T-helper 1 cell (primary cell): ENCODE measurements at places on chromosomes 7 and 10.

DNA sequence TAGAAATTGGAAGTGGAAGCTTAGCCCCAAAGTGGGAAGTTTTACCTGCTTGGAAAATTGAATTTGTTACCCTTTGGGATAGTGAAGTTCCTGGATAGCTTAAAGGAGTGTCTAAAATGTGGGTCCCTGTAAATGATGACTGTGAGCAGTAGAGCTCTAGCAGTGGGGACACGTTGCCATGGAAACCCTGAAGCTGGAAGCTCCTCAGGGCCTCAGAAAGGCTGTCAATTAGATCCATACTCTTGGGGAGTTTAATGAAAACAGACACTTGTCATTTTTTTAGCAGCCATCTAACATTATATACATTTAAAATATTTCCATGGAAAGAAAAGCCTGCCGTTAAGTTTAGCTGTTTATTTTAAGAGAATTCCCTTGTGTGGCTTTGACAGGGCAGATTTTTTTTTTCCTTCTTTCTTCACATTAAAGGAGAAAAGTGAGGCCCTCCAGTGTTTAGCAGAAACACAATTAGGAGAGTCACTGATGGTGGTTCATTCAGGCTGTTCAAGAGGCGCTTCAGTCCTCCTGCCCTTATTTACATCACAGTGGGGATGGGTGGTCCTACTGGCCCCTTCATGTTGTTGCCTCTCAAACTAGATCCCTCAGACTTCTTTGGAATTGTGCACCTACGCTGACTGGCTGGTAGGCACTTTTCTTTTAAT is 518.4 kb downstream of the CCSER2 start:
- no peak for DNase-seq

DNA sequence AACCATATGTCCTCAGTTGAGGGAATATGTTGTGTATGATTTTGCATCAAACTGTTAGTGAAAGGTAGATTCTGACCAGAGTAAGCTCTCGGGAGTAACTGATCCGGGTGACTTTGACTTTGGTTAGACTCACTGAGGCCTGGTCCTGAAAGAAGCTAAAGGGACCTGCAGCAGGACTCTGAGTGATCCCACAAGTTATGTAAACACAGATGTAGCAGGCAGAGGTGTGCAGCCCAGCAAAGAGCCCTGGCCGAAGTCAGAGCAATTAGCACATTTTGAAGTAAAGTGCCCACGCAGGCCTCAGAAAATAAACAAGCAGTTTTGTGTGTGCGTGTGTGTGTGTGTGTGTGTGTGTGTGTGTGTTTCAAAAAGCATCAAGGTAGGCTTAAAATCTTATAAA is 245.6 kb upstream of the FERD3L start:
- no peak for DNase-seq

- DNase-seq = no peak
These were observed 77.4 kb upstream of the RET start for GRCh38 chr10:42999385-43000020.

DNA sequence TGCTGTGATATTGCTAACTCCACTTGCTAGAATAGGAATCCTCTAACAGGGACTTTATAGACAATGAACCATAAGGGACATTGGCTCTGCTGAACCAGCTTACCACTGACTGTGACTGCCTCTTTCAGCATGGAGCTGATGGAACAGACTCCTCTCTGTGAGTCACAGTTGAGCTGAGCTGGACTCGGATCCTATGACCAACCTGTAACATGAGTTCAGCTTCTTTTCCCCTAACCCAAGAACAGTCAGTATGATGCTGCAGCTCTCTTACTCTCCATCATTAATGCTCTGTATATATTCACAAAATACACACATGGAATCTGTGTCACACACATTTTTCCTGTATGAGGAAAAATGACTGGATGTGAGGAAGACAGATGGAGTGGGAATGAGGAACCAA is 177.9 kb upstream of the BET1 start:
- DNase-seq = no peak

DNA sequence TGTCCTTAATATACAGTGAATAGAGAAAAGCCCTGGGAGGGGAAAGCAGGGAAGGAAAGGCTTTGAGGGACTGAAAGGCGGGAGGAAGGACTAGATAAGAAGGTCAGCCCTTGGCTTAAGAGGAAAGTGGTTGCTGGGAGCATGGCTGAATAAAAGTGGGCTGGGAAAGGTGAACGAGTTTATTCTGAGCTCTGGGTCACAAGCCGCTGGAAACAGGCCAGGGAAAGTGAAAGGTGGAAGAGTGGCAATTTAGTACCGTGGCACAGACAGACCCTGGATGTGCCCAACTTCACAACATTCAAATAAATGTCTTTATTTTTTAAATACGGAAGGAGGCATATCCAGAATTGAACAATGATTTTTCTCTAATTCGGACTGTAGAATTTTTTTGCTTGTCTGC is 39.7 kb downstream of the TAC1 start:
- DNase-seq = no peak

GRCh38 chr10:20013991-20014750 is 197.9 kb downstream of the PLXDC2 start:
- DNase-seq = no peak

DNA sequence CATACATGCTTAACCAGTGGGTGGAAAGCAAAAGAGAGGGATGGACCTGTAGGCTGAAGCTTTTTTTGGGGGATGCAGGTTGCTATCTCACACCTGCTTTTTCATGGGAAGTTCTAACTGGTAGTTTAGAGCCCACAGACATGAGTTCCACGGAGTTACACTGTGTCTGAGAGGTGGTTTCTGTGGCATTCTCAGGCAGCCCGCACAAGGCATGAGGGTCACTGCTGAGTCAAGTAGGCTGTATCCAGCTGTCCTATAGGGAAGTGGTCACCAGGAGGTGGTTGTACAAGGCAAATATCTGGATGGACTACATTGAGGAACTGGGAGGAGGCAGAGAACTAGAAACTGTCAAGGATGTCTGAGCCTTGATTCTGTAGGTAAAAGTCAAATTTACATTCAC is 351.0 kb upstream of the POM121L12 start:
- DNase-seq = no peak

GRCh38 chr7:1318661-1319060 is 86.0 kb downstream of the UNCX start:
- no peak for DNase-seq

DNA sequence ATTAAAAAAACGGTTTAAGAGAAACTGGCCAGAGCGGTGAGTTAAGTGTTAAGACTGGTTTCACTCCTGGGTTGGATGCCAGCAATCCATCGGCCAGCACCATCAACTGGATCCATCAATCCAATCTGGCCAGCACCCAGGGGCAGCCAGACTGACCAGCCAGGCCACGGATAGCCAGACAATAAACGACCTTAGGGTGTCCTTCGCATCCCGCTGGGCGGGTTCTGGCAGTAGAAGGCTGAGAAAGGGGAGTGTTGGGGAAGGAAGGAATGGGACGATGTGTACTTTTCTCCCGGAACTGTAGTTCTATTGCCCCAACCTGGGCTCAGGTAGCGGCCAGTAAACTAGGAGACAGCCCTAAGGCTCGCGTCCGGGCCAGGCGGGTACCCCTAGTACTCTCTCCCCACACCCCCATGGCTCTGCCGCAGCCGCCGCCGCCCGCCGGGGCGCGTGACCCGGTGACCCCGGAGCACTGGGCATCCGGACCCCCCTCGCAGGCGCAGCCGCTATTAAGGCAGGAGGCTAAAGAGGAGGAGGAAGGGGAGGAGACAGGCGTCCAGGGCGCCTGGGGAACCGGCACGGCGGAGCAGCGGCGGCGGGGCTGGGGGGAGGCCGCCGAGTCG is at the start of gene CASD1:
Gene CASD1 (plus strand): TSS at position 546 of the 623 bp plus-strand sequence. CDS start 276 bp downstream, outside the sequence.
- peak; percentile 48 for DNase-seq

DNA sequence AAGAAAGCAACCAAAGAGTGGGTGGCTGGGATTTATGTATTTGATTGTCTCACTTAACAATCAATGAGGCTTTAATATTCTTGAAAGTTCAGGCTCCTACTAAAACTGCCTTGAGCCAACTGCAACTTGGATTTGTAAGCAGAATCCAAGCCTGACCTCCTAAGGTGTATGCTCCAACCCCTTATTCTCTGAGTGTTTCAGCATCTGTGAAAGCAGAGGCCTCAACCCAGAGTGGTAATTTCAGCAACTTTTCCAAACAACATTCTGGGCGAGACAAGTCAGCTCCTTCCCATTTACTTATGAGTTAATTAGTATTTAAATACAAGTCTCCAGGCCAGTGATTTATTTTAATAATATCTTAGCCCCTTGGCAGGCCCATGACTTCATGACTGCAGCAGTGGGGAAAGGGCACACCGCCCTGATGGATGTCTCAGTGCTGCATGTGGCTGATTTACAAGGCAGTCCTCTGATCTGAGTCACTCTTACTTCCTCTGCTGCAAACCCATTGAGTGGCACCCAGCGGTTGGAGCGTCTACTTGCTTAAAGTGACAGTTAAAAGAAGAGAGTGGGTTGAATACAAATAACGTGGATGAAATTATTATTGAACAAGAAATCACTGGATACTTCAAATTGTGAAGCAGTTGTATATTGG is 209.1 kb downstream of the TRIL start:
- no peak for DNase-seq

- DNase-seq = no peak
These were observed 24.9 kb downstream of the PIK3AP1 start for GRCh38 chr10:96695366-96695765.

GRCh38 chr10:113801569-113801968 is 50.1 kb downstream of the PLEKHS1 start:
- DNase-seq = no peak

DNA sequence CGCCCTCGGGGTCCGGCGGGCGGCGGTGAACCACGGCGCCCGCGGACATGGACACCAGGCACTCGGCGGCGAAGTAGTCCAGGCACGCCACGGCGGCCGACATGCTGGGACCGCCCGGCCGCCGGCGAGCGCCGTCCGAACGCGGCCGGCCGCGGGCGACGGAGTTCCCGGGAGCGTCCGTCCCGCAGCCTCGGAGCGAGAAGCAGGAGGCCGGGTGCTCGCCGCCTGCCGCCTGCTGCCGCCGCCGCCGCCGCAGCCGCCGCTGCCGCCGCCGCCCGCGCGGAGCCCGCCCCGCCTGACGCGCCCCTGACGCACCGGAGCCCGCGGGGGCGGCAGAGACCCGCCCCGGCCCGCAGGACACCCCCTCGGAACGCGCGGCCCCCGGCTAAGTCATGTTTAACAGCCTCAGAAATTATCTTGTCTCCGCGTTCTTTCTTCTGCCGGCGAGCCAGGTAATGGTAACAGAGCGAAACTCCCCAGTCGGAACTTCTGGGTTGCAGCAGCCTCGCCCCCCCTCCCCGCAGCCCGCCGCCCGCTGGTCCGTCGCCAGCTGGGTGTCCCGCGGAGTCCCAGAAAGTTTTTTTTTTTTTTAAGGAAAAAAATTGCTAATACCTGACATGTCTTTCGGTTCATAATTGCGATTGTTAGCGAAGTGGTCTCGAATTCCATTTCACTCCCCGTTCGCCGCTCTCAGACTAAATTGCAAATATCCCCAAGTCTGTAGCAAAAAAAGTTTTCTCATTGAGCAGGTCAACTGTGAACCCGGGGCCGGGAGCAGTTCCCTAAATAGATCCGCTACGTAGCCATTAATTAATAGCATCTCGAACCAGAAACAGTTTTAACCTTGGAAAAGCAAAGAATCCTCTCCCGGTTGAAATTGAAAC is at the start of gene KLF14:
Gene KLF14 (minus strand): TSS at position 277 of the 884 bp plus-strand sequence. CDS start 174 bp downstream, at position 103.
- DNase-seq = no peak

DNA sequence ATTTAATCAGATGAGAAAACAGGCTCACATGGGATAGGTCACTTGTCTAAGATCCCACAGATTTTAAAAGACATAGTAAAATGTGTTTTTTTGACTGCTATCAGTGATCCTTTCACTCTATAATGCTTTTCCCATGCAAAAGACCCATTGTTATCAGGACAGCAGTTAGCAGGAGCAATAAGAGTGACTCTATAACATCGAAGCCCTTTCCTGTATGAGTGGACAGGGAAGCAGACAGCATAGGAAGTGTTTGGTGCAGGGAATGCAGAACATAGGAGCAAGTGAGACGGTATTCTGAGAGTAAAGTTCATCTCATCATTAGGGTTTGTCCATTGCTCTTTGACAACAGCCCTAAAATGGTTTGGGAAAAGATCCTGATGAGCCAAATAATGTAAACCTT is 68.5 kb downstream of the SLC25A13 start:
- no peak for DNase-seq

GRCh38 chr10:12947741-12948140 is 53.8 kb downstream of the CCDC3 start:
- no peak for DNase-seq

DNA sequence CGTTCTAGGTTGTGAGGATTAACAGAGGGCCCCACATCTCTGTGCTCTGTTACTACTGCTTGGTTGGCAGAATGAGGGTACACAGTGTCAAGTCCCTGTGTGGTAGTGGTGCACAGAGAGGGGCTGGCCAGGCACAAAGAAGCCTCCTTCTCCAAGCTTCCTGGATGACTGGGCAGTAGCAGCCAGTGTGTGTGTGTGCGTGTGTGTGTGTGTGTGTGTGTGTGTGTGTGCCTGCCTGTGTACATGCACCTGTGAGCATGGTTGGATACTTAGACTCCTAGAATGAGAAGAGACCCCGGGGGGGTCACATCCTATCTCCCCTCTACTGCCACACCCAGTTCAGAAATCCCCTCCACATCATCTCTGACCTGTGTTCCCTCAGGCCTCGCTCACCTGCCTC is 146.7 kb upstream of the UNC5B start:
- no peak for DNase-seq

DNA sequence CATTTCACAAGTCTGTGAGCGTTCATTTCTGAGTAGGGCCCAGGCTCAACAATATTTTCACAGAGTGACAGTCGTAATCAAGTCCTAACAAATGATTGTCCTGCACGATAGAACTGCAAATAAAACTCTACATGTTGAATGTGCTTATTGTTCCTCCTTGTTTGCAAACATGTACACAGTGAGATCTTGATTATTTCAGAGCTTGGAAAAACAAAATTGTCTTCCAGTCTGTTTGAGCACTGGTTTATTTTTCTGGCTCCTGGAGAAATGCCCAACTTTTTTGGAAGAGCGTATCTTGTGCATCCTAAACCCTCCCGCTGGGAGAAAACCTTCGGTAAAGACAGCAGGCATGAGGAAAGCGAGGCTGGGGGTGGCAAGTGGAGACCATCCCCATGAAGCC is 91.1 kb downstream of the TEX36 start:
- no peak for DNase-seq

DNA sequence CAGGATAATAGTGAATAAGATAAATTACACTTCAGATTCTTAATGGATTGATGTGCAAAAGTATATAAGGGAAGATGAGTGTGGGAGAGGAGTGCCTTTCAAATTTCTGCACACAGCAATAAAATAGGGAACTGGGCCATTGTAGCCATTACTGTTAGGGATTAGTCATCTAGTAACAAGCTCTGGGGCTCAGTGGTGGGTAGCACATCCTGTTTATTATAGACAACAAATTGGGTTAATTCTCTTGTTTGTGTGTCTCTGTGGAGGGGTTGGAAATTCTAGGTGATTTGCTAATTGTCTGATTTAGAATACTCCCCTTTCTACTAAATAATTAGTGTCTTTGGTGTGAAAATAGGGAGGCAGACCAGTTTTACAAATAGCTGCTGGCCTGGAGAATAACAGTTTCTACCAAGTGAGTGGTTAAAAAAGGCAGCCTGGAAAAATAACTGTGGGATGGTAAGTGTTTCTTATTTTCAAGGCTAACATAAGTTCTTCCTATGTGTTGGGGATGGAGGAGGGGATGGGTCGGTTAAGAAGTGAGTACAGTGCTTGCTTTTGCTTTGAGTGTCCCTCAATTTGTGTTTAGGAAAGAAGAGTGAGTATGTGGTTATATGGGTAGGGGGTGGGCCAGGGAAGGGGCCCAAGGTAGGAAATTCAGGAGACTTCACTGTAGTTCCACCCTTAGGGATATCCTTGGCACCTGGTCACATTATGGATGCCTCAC is 43.3 kb upstream of the TMEM248 start:
- DNase-seq = peak; percentile 52
